Smooth muscle cell of trachea (primary cell): ENCODE measurements at places on chromosomes 2 and 18. TPM values are rescaled to one million over a fixed set of nuclear protein-coding genes. Genes with fewer than 3 reads are reported as not detected.

The MAP4K3 gene
- total RNA-seq: 36.9 and 58.0 TPM in 2 replicates

The NEU2 gene
- not detected in 2 replicates for total RNA-seq

The PSMA8 gene
- not detected in 2 replicates for total RNA-seq

The CFC1 gene
- not detected in 2 replicates for total RNA-seq

The RALB gene
- total RNA-seq: 70.3 and 90.6 TPM in 2 replicates
